ENCODE measurements at places on chromosomes 1 and 21.

DNA sequence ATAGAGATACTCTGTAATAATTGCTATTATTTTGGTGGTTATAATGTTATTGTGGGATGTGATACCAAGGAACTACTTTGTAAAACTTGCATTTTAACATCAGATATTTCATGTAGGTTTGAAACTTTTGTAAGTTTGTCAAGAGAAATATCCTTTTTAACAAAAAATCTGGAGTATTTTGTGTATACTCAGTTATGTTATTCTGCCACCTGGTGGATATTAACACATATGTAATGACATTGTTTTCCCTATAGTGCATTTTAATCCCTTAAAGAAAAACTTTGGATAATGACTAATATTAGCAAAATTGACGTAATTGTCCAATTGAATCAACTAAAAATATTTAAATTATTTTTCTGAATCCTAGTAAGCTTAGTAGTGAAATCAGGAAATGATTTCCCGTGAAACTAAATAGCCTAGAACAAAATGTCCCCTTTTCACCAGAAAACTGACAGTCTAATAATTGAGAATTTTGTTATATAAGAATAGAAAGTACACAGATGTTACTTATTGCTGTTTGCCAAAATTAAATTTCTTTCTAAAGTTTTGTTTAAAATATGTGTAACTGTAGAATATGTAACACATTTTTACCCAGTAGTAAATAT, 39.6 kb downstream of the KCTD3 start:
- no peak for DNase-seq

- peak; percentile 73 for DNase-seq
Observed at GRCh38 chr1:210446479-210446878, 117.8 kb downstream of the HHAT start.

GRCh38 chr21:33394260-33394659, 9.0 kb upstream of the IFNGR2 start:
- DNase-seq, result no peak

DNA sequence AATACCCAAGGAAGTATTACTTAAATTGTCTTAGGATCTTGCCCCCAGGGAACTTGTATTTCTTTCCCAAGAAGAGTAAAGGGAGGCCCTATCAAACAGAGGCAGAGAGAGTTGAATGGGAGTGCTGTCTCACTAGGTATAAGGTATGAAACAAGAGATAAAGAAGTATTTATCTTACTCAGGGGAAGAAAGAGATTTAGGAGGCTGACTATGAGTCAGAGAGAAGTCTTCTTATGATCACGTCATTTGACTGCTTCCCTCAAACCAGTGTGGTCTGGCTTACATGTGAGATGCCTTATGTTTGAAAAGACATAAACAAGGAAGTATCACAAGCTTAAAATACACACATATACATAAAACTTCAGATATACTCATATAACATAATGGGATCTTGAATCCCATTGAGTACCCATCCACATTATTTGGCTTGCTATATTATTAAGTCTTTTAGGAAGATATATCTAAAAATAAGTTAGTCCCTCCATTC, 29.6 kb downstream of the DUSP10 start:
- no peak for DNase-seq

DNA sequence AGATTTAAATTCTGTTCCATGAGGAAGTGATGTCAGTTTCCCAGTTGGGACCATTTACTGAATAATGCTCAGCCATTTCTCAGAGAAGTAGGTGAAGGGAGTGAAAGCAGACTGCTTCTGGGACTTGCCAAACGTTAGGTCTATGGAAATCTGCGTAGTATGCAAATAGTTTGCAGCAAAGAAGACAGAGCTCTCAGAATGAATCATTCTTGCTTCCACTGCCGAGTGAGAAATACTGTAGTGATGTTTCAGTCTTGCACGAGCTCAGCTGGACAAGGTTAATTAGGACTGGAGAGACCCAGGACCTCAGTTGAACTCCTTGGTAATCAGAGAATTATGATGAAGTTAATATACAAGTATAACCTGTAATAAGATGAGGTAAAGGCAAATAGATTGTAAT, 317.7 kb upstream of the DAB1 start:
- no peak for DNase-seq

DNA sequence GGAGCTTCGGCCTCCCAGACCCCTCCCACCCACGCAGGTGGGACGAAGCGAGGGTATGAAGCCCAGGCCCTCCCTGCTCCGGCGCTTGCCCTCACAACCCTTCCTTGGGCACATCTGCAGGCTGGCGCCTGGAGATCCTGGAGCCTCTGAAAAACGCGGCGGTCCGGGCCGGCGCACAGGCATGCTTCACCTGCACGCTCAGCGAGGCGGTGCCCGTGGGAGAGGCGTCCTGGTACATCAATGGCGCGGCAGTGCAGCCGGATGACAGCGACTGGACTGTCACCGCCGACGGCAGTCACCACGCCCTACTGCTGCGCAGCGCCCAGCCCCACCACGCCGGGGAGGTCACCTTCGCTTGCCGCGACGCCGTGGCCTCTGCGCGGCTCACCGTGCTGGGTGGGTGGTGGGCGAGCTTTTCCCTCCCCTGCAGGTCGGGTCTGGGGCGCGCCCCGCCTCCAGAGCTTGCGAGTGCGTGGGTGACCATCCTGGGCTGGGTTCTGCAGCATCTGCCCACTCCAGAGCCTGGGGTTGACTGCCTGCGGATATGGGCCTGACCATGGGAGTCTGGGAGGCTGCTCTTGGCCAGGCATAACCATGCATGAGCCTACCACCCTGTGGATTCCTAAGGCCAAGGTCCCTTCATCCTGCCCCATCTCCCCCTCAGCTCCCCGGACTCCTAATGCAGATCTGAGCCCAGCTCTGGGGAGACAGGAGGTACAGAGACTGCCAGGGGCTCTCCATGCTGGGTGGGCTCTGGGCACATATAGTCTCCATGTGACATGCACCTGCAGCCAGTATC, 89.8 kb downstream of the TRIM11 start:
- DNase-seq, result no peak

- no peak for DNase-seq
Observed at GRCh38 chr21:44846485-44847260, 26.8 kb downstream of the PTTG1IP start.

- no peak for DNase-seq
Observed at GRCh38 chr1:243883551-243883950, 33.5 kb upstream of the AKT3 start.

GRCh38 chr1:119660253-119661083, 12.4 kb upstream of the ZNF697 start:
- no peak for DNase-seq

DNA sequence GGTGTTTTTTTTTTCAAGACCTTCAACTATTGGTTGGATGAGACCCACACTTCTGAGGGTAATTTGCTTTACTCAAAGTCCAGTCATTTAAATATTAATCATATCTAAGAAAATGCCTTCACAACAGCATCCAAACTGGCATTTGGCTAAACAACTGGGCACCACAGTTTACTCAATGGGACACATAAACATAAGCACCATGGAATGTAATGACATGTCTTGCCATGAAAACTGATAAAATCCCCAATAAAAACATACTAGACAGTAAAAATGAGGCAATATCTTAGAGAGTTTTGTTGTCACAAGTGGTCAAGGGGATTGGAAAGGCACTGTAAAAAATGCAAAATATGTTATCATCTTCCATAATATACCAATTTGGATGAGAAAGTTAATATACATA, 838.8 kb upstream of the ADAMTS5 start:
- no peak for DNase-seq

- DNase-seq, result no peak
Observed at GRCh38 chr1:1917995-1918900, 831 bp downstream of the TMEM52 start.

- DNase-seq, result no peak
Observed at GRCh38 chr21:35211782-35212181, 162.7 kb upstream of the RUNX1 start.

DNA sequence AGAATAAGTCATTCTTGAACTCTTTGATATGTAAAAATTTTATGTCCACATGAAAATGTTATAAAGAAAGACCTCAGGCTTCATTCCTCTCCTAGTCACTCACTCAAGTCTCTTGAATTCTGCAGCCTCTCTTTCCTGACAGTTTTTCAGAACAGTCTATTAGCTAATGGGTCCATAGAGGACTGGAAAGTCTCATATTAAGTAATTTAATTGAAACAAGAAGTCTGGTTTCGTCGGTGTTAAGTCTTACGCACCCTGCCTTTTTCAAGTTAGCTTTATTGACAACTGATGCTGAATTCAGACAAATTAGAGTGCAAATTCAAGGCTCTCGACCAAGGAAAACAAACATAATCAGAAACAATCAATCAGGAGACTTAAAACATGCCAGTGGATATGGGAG, 105.8 kb downstream of the GREM2 start:
- no peak for DNase-seq

DNA sequence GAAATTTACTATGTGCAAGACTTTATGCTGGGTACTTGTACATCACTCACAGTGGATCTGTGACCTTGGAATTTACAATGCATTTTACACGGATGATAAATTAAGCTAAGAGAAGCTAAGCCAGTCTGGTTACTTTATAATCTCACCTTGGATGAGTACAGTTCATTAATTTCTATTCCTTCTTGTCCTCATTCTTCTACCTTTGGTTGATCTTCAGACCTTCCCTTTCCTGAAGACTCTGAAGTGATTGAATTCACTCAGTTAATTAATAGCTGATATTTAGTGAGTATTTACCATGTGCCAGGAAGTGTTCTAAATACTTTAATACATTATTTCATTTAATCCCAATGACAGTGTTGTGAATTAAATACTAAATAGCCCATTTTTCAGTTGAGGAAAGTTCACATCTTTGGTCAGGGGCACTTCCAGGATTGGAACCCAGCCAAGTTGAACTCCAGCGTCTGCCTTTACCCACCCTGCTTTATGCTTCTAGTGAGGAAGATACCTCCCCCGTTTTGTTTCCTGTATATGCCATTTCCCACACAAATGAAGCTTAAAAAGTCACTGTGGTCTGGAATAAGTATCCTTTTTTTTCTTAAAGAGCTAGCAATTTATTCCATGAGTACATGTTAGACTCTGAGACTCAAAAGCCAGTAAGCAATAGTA, 146.6 kb downstream of the TLR5 start:
- no peak for DNase-seq

- no peak for DNase-seq
Observed at GRCh38 chr21:42460391-42461184, 35.4 kb downstream of the RSPH1 start.

DNA sequence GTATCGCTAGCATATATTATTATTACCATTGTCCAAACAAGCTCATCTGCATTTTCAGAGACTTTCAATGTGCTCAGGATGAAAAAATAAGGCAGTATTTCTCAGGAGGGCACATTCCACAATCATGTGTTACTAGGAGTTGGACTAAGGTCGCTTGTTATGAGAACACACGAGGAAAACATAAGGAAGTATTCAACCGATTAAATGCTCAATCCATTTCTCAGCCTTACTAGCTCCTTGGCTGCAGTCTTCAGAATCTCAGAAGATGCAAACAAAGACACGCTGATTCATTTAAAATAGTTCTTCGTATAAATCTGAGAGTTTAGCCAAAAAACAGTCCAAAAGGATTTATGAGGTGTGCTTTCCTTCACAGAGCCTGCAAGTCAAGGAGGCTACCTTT, 82.0 kb upstream of the JAK1 start:
- no peak for DNase-seq

GRCh38 chr1:225882694-225883615, 775 bp upstream of the TMEM63A start:
- no peak for DNase-seq

DNA sequence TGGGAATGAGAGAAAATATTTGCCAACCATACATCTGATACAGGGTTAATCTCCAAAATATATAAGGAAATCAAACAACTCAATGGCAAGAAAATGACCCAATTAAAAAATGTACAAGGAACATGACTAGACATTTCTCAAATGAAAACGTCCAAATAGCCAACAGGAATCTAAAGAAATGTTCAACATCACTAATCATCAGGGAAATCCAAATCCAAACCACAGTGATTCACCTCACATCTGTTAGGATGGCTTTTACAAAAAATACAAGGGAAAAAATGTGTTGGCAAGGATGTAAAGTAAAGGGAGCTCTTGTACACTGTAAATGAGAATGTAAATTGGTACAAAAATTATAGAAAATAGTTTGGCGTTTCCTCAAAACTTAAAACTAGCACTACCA, 54.7 kb upstream of the ZRANB2 start:
- DNase-seq, result no peak

GRCh38 chr21:37082375-37082774, 9.3 kb downstream of the TTC3 start:
- no peak for DNase-seq

DNA sequence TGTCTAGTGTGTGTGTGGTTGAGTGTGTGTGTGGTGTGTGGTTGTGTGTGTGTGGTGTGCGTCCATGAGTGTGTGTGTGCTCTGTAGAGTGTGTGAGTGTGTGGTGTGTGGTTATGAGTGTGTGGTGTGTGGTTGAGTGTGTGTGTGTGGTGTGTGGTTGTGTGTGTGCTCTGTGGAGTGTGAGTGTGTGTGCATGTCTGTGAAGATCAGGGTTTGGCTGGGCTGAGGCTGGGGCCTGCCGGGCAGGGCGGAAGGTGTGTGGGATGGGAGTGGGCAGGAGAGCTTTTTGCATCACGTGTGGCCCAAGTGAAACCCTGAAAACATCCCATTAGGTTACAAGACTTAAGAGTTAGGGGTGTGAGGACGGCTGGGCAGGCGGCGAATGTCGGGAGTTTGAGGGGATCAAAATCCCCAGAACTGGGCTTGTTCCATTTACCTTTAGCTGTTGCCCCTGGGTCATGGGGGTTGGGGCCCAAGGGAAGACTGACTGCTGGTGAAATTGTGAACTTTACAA, 2.9 kb upstream of the FCMR start:
- no peak for DNase-seq

DNA sequence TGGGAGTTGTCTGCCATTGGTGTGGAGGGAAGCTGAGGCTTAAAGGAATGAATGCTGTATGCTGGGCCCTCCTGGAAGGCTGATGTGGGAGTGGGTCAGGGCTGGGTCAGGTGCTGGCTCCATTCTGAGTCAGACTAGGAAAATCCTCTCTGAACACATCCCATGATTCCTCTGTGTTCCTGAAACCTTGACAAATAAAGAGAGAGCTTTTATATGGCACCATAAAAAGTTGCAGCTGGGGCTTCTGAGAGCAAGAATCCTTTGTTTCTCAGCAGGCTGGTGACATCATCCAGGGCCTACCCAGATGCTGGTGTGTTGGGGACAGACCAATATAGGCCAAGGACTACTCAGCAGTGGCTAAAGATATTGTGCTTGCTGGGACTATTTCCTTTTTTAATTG, 27.8 kb upstream of the NFASC start:
- no peak for DNase-seq

GRCh38 chr1:85290826-85291225, 14.4 kb upstream of the BCL10 start:
- DNase-seq, result no peak

GRCh38 chr1:230251644-230252191, 174.4 kb downstream of the PGBD5 start:
- DNase-seq, result no peak

DNA sequence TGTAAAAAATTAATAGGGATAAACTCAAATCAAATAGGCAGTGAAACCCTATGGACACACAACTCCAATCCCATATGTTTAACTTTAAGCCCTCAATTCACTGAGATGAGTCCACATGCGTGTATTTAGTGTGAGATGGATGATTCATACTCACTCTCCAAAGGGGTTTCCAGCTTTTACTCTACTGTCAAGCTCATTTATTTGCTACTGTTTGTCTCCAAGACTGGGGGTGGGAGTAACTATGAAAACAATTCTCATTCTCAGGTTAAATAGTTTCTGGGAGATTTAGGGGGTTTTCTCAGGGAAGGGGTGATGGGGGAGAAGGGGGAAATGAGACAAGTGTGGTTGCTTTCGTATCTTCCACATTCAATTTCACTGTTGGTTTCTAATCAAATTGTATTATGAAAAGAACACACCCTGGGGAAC, 2.7 kb downstream of the RAB29 start:
- DNase-seq, result no peak
